ENCODE measurements at places on chromosomes 3 and 15.

GRCh38 chr15:89088605-89089315, 504 bp downstream of the ABHD2 start:
- no peak for DNase-seq

GRCh38 chr15:32656496-32656895, 15.0 kb downstream of the SCG5 start:
- DNase-seq, result no peak

DNA sequence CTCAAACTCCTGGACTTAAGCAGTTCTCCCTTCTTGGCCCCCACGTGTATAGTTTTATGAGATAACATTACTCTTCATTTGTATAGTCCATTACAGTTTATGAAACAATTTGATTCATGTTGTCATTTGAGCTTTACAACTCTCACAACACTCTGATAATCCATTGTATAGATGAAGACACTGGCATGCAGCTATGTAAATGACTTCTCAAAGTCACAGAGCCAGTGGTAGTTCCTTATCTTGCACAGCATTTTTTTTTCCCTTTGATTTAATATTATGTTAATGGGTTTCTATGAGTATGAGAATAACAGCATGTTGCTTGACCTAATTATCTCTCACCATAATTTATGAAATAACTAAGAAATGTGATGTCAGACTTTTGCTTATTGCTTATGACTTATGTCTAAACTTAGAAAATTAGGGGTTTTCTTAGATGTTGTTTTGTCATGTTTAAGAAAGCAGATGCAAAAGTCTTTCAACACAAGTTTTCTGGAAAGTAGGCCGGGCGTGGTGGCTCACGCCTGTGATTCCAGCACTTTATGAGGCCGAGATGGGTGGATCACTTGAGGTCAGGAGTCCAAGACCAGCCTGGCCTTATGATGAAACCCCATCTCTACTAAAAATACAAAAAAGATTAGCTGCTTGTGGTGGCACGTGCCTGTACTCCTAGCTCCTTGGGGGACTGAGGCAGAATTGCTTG, 13.3 kb downstream of the VPS8 start:
- no peak for DNase-seq

- no peak for DNase-seq
These were observed 46.5 kb downstream of the SLC6A20 start for GRCh38 chr3:45749880-45750279.

- DNase-seq, result no peak
These were observed 132.7 kb downstream of the EEFSEC start for GRCh38 chr3:128285967-128286321.

DNA sequence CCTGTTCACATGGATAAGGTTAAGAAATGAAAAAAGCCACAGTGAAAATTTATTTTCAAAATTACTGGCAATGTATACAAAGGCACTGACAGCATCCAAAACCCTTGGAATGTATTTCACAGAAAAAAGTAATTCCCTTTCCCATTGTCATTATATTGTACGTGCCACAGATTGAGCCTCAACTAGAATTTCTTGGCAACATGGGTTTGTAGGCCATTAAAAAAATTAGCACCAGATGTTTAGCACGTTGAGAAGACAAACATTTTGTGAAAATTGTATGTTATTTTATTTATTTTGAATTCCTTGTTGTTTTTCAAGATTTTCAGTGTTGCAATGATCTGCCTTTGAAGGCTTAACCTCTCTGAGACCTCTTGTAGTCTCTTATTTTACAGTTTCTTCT, 76.3 kb upstream of the EPHB3 start:
- DNase-seq, result no peak

DNA sequence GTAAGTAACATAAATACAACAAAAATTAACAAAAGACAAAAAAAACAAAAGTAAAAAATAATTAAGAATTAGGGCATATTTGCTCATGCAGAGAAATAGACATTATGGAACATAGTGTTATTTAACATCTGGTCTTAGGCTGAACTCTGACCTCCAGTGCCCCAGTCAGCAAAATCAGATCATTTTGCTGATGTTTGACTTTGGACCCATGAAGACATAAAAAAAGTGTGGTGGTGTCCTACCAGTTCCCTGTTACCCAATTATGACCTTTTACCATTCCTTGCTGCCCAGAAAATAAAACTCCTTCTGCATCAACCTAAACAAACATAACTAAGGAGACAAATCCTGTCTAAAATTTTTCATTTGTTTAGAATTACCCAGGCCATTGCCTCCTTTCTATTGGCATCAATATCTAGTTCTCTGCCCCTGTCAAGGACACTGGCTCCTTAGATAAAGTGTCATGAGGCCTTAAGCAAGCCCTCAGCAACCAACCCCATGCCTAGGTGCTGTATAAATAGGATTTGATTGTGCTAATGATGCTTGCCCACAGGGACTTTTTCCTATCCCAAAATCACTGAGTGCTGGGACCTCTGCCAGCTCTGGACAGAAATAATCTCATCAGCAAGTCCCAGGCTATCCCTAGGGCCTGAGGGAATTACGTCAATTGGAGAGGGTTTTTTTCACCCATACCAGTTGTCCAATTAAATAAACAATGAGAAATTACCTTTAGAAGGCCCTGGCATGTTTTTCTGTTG, 334.5 kb upstream of the UMPS start:
- no peak for DNase-seq

DNA sequence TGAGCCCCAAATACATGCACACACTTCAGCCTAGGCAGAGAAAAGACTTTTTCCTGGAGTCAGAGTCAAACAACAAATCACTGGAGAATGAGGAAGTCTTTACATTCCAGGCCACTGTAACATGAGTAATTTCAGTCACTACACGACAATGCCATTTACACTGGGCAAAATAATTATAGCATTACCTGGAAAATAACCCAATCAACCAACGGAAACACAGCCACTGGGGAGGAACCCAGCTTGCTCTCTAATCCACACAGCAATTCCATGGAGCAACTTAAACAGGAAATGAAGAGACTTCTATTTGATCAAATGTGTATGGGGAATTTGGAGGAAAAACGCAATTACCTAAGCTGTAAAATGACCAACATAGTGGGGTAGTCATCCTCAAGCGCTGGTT, 15.2 kb downstream of the FSTL1 start:
- DNase-seq, result no peak

DNA sequence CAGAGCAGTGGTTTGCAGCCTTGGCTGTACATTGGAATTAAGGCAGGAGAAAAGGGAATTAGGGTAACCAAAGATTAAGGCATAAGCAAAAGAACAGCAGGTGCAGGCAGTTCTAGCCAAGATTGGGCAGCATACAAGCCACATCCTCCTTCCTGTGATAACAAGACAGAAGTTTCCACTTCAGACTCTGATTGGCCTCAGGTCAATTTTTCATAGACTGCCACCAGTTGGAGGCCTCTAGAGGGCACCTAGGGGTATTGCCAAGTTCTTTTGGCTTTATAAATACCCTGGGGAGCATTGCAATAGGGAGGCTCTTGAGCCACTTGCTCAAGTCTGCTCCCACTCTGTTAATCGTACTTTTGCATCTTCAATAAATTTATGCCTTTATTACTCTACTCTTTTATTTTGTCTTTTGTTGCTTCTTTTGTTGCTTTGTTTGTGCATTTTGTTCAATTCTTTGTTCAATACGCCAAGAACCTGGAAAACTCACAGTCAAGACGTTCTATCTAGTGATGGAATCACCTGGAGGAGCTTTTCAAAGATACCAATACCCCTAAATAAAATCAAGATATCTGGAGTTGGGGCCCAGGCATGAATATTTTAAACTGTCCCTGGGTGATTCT, 32.2 kb upstream of the FMN1 start:
- no peak for DNase-seq

- no peak for DNase-seq
These were observed 7.8 kb upstream of the SUMF1 start for GRCh38 chr3:4474683-4475490.

GRCh38 chr15:61185759-61186158, 43.3 kb downstream of the RORA start:
- no peak for DNase-seq

- DNase-seq, result no peak
These were observed 72.9 kb downstream of the ANXA2 start for GRCh38 chr15:60324706-60325438.

DNA sequence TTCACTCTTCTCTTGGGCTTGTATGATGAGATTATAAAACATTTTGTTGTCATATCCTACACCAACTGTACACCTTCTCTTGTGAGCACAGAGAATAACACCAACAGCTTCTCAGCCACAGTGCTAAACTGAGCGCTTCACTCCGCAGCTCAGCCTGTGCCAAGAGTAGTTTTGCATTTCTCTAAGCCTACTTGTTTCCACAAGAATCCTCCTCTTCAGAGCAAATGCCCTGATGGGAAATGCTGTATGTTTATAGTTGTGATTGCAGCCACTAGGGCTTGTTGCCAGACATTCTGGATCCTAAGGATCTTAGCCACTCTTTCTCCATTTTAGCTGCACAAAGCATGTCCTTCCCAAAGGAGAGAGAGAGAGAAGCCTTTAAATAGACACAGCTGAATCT, 138.8 kb upstream of the PLXND1 start:
- DNase-seq, result no peak

DNA sequence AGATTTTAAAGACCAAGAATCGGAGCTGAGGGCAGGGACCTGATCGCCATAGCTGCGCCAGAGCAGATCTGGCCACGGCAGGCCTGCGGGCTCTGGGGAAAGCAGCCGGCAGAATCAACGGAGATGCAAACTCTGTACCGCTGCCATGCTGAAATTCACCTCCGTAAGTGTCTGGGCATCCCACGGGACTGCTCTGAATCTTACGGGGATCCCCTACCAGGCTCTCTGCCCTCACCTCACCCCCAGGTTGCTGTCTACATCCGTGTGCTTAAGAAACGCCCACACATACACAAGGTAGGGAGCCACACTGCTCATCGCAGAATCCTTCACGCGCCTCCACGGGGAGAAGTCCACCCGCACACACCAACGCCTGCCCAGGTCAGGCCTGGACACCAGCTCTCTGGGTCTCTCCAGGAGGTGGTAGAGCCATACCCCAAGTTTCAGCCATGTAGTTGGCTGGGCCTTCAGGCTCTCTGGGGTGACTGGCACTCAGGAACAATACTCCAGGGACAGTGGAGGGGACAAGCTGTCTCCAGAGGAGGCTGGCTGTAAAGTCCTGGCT, 33.5 kb downstream of the FAM174B start:
- DNase-seq, result no peak

- no peak for DNase-seq
These were observed 102.9 kb downstream of the SRGAP3 start for GRCh38 chr3:9146367-9147071.

DNA sequence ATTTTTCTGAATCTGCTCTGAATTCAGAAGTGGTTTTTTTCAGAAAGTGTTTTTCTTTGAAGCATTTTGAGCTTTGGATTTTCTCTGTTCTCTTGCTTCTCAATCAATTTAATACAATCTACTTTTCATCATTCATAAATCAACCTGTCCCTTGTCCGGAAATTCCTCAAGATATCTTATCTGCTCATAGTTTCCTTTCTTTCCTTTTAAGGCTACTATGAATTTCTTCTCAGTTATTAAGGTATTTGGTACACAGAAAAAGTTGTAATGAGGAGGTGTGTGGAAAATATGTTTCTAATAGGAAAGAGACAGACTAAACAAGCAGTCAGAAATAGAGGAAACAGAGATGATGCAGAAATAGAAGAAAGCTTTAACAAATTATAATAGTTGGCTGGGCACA, 14.4 kb downstream of the CGGBP1 start:
- no peak for DNase-seq

DNA sequence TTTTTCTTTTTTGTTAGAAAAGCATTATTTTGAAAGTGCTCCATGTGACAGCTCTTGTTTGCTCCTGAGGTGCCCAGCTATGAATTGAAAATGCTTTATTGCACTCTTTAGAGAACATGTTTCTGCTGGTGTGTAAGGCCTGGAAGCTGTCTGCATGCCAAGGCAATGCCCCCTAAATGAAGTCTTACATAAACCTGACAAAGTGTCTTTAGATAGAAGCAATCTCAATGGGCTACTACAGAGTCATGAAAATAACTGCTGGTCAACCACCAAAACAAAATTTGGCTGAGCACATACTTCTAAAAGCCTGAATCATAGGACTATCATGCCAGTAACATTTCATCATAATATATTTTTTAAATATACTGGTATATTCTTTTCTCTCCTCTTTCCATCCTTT, 178.7 kb downstream of the THRB start:
- no peak for DNase-seq

GRCh38 chr15:40037721-40038120, 1.3 kb downstream of the SRP14 start:
- no peak for DNase-seq

DNA sequence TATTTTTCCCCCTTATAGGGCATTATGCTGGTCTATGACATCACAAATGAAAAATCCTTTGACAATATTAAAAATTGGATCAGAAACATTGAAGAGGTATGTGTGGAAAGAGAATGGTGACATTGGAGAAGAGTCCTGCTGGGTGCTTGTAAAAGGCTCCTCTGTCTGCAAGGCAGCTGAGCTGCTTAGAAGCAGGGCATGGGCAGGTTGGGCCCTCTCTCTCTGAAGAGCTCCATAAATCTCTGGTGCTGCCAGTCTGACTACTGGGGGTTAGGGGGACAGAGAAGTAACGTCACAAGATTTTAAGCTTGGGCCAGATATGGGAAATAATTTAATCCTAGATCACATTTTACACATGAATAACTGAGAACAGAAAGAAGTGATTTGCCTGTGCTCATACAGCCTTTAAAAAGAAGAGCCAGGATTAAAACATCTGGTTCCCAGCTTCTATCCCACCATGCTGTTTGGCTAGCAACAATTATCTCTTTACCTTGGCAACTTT, 21.9 kb upstream of the APH1B start:
- no peak for DNase-seq

DNA sequence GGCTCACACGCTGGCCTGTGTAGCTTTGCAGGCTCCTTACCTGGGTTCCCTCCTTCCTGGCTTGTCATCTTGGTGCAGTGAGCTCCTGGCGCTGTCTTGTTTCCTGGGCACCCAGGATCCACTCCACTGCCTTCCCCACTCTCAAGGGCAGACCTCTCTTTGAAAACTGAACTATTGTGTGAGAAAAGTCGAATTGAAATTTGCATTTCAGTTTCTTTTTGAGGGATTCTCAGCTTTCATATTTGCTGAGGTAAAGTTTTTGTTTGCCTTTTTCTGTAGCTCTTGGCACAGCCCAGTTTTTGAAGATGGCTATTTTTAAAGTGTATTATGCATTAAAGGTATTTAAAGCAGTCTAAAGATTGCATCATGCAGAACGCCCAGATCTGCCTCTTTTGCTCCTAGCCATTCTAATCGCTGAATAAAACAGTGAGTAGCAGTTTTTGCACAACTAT, 70.1 kb downstream of the CCK start:
- DNase-seq, result no peak

DNA sequence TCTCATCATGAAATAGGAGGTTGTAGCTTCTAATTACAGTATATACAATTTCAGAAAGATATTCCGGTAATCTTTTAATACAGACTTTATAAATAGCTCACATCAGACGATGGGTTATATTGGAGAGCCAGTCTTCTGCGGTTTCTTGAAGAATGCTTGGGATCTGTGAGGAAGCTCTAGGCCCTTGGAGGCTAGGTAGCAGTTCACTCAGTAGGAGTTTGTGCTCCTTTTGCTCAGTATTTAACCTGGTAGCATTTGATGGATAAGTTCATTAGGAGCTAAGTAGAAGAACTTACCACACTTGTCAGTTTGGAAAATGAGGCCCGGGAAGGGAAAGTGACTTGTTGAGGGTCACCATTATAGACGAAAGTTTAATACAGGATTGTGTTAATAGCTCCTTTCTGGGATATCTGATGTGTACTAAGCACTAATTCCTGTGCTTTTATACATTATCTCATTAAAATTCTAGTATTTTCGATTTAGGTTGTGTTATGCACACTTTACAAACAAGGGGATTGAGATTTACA, 2.8 kb downstream of the FNDC3B start:
- no peak for DNase-seq

Data from activated B cell treated with CpG ODN at 0.5 μM for 24 hours (primary cell).